Stimulated activated naive B cell treated with anti-CD40 and anti-IgM and Interleukin-4, amounts not matched to agents 10 μg/mL and 1 μg/mL and 100 μg/mL, for 72 hours (primary cell): ENCODE measurements at places on chromosomes 16 and 17.

- no peak for DNase-seq
Observed at GRCh38 chr17:81109957-81110356, 55.4 kb upstream of the PVALEF start.

DNA sequence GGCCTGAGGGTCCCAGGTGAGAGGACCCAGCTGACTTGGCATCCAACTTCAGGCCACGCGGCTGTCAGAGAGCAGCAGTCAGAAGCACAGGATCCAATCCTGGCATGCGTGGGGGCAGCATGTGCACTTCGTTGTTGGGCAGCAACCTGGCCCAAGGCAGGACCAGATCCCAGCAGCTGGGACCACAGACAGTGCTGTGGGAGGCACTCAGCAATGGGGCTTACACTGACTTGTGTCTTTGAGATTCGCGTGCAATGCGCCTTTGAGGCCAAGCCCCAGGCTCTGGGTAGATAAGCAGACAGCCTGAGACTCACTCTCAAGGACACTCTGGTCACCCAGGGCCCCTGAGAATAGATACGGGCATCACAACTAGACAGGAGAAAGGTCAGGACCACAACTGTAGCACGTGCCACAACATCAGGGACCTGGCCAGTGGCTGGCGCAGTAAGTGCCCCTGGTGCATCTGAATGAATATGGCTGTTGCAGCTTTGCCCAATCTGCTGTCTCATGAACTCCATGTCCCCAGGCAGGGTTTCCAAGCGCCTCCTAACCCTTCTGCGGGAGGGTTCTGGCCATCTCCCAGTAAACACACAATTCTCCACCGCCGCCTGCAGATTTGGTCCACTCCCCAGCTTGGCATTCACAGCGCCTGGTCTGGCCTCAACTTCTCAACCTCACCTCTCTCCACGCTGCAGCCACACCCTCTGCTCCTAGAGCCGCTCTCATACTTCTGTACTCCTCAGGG lies 3.2 kb downstream of the PAM16 start:
- DNase-seq, result no peak

- DNase-seq, result no peak
Observed at GRCh38 chr17:59299400-59300092, 31.9 kb upstream of the YPEL2 start.

- DNase-seq, result no peak
Observed at GRCh38 chr17:66675991-66676371, 158.9 kb upstream of the CACNG5 start.

DNA sequence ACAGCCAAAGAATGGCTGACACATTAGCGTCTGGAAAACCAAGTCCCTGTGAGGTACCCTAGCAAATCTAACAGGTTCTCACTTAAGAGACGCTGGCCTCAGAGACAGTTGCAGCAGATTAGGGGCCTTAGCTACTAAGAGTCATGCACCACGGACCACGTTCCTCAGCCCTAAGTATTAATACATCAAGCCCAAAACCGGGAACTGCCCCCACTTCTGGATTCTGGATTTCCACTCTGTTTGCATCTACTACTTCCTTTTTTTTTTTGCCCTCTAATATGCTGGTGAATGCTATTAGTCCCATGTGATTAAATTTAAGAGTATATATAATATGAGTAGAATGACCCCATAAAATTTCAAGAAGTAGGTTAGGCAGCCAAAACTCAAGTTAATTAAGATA lies 775 bp upstream of the TERB1 start:
- no peak for DNase-seq

GRCh38 chr17:11638700-11639265 lies 40.5 kb downstream of the DNAH9 start:
- DNase-seq, result no peak

DNA sequence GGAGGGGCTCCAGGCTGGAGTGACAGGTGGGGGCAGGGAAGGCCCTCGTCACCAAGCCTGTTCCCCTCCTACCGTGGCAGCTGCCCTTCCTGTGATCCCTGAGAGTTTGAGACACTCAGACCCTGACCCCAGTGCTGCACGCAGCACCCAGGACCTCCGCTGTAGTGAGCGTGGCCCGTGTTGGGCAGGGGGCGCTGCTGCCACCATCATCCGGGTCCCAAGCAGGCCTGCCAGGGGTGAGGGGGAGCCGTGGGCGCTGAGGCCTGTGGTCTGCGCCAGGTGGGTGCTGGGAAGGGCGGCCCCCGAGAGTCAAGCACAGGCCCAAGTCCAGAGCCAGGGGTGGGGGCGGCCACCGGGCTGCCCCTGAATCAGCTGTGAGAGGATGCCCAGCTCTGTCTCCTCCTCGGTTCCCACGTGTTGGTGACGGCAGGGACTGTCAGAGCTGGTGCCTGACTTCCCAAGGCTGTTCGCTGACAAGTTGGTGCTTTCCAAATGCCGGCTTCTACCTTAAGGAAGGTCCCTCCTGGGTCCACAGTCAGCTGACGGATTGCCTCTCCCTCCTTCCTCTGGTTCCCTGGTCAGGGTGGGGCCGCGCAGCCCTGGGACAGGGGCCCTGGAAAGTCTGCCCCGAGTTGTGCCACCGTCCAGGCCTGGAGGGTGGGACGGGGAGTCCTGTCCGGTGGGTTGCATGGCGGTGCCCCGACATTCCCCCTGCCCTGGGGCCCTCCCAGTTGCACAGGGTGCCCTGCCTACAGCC lies 31.1 kb downstream of the TPSG1 start:
- no peak for DNase-seq

DNA sequence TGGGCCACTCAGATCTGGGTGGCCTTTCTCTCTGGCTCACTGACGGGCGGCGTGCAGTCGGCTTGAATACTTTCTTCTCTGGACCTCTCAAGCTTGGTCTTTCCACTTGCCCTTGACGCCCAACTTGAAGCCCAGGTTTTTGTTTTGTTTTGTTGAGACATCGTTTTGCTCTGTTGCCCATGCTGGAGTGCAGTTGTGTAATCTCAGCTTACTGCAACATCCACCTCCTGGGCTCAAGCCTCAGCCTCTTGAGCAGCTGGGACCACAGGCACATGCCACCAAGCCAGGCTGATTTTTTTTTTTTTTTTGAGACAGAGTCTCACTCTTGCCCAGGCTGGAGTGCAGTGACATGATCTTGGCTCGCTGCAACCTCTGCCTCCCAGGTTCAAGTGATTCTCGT lies 22.7 kb upstream of the KIF19 start:
- DNase-seq, result no peak

- DNase-seq, result no peak
Observed at GRCh38 chr17:21493993-21494392, 117.8 kb downstream of the KCNJ12 start.

DNA sequence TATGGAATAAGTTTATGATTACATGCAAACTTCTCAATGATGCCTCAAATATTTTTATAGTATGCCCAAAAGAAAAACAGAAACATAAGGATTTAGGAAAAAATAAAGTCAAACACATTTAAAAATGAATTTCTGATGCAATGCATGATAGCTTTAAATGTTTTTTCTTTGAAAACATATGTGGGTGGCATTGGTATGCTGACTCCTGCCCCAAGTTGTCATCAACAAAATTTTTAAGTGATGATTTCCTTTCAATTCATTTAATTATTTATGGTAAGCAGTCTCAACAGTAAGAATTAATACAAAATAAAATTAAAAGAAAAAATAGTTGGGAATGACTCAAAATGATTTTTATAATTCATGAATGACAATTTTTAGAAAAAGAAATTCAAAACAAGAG lies 104.9 kb downstream of the CEP112 start:
- DNase-seq, result no peak

DNA sequence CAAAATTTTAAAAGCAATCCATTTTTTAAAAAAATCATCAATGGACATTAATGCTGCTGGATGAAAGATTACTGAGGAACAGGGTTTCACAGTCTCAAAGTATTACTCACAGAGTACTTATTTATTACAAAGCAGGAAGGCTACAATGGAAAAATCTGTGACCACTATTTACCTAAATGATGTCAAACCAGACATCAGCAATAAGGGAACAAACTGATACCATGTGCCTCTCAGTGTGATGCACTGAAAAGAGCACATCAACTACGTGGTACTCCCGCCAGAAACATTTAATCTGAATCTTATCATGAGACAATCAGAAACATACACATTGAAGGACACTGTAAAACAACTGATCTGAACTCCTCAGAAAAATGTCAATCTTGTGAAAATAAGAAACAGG lies 124.2 kb downstream of the PARN start:
- no peak for DNase-seq

- peak; percentile 21 for DNase-seq
Observed at GRCh38 chr16:84925092-84925772, 86.1 kb downstream of the ZDHHC7 start.

DNA sequence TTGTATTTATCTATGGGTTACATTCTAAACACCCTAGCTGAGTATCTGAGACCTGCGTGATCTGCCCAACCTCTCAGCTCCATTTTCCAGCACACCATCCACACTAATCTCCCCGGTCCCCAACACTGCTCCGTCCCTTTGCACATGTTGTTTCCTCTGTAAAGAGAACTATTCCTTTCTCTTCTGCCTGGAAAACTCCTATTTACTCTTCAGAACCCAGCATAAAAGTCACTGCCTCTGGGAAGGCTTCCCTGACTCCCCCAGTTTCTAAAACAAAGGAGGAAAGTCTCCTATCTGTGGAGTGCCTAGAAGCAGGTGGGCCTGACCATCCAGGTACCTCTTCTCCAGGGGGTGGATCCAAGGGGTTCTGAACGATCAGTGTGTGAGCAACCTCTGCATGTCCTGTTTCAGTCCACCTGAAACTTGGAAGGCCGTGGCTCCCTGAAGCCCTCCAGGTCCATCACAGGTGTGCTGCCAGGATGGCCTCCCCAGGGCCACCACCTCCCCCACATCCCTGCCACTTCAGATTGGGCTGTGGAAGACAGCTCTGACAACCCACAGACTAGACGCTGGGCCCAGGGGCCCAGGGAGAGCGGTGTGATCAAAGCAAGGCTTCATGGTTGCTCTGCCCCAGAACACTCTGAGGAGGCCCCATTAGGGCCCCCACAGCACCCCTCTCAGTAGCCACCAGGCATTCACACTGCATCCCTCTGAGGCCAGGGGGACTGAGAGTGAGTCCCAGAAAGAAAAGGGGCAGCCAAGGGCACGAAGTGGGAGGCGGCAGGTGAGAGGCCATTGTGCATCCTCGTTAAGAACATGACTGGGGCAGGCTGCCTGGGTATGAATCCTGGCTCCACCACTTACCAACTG lies 20.3 kb downstream of the MPP3 start:
- no peak for DNase-seq

- DNase-seq, result no peak
Observed at GRCh38 chr17:43118679-43119615, 6.2 kb downstream of the BRCA1 start.

GRCh38 chr17:54029986-54030385 lies 207.3 kb downstream of the KIF2B start:
- DNase-seq, result no peak

DNA sequence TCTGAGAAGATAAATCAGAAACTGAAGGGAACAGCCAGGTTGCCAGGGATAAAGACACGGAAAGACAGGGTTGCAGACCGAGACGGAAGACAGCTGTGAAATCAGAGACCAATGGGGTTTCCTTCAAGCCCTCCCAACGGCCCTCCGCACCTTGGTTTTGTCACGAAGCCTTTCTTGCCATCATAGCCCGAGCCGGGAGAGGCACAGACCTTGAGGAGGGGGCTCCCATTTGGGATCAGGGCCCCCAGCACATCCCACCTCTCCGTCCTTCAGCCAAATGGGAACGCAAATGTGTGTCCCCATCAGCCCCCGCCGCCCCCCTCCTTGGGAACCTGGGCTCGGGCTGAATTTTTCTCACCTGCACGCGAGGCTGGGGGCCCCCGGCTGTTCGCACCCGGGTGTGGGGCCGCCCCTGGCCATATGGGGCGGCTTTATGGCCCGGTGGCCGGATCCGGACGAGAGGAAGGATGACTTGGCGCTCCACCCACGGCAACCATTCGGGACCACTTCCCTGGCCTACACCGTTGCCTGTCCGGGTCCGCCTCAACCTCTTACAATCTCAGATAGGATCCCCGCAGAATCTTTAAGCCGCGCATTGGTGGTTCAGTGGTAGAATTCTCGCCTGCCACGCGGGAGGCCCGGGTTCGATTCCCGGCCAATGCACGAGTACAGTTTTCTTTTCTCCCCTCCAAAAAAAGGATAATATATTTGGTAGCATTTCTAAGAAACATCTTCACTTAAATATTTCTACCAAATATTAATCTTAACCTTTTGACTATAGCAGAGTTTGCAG lies 1.4 kb upstream of the HES7 start:
- DNase-seq, result peak; percentile 79

GRCh38 chr17:19762515-19762961 lies 14.4 kb upstream of the ALDH3A1 start:
- peak; percentile 57 for DNase-seq

GRCh38 chr16:58417600-58417999 lies 25.3 kb downstream of the GINS3 start:
- no peak for DNase-seq

- DNase-seq, result no peak
Observed at GRCh38 chr17:45430006-45430737, 2.5 kb downstream of the ARHGAP27 start.

DNA sequence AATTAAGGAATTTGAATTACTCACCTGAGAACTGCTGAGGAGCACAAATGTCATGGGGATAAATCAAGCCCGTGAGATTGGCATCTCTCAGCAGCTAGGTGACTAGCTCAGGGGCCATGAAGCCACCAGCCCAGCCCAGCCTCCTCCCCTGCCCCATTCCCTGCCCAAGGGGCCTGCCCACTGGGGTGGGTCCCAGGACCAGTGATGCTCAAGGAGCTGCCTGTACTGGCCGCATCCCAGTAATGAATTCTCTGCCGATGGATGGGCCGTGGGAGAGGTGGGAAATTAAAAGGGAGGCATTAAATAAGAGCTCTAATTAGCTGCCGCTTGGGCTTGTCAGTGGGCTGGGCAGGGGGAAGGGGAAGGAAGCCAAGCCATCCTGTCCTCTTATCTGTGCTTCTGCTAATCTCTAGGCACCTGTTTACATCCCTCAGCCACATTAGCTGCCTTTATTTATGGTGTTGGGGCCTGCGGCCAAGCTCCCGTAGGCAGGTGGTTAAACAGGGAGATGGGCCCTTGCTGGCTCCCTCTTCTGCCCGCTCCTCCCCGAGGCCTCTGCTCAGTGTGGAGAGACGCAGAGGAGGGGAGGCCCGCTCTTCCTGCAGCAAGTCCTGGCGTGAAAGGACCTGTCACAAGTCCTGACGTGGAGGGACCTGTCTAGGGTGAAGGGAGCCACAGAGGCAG lies 48.8 kb downstream of the PIPOX start:
- no peak for DNase-seq

DNA sequence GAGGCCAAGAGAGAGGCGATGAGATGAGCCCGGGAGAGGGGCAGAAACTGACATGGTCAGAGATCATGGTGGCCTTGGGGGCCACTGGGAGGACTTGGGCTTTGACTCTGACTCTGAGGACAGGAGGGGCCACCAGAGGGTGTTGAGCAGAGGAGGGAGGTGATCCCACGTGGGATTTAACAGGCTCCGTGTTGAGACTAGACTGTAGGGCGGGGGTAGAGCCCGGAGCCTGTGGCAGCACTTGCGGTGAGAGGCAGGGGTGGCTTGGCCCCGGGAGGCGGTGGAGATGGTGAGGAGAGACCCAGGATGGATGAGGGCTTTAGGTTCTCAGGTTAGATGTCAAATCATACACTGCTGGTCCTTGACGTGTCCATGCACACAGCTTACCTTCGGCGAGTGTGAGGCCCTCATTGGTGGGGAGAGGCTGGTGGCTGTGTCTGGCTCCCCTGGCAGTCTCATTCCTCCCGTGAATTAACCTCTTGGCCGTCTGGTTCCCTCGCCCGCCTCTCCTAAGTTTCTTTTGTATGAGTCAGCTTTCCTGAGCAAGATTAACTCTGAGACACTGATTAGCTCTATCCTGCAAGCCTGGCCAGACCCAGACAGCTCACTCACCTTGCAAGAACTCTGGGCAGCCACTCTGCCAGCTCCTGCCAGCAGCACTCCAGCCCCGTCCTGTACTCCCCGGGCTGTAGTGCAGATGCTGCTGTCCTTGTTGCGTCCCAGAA lies 39.7 kb downstream of the VPS35L start:
- DNase-seq, result no peak

GRCh38 chr17:10792151-10792550 lies 11.7 kb downstream of the TMEM238L start:
- DNase-seq, result peak; percentile 1
